ENCODE measurements at places on chromosomes 6 and 20.

- DNase-seq: no peak
These were observed 11.9 kb upstream of the SPINT3 start for GRCh38 chr20:45527294-45527693.

GRCh38 chr20:62050166-62051120 is 15.2 kb downstream of the TAF4 start:
- no peak for DNase-seq

DNA sequence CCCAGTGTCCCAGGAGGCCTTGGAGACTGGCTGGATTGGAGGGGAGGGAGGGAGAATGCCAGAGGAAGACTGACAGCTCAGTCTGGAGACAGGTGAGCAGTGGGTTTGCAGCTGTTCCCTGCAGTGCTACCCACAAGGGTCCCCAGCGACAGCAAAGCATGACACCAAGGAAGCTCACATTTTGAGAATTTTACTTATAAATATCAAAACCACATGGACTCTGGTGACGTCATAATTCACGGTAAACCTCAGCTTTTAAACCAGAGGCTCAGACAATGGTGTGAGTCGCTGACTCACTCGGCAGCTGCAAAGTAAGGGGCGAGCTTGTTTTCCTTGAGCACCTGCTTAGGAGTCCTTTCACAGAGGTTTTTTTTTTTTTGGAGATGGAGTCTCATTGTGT is 65.2 kb downstream of the THBS2 start:
- no peak for DNase-seq

- DNase-seq: no peak
These were observed 23.9 kb downstream of the ADTRP start for GRCh38 chr6:11754625-11755271.

Measured in stimulated activated CD4-positive, alpha-beta T cell treated with anti-CD3 and anti-CD28 coated beads, Interleukin-12 subunit alpha, Interleukin-12 subunit beta, amount 100 ng/mL, for 24 hours (primary cell).